Osteoblast (primary cell): ENCODE measurements at places on chromosomes 6 and 20. TPM values are rescaled to one million over a fixed set of nuclear protein-coding genes. Genes with fewer than 3 reads are reported as not detected.
A peak's percentile ranks its signal among the peaks of the same experiment; 100 is the strongest.

Gene PPP1R3G
- 3.3 and 3.5 TPM in 2 replicates for total RNA-seq

Gene TRAPPC3L
- under 0.01 and 0.29 TPM in 2 replicates for total RNA-seq

Gene GRIK2
- 0.29 and 0.72 TPM in 2 replicates for total RNA-seq

Gene PNLDC1
- total RNA-seq, result 0.29 TPM in 1 of 2 replicates, not detected in the other

Gene PACRG
- 0.59 and 1.4 TPM in 2 replicates for total RNA-seq

Gene BMP5
- 0.36 and 0.59 TPM in 2 replicates for total RNA-seq

GRCh38 chr6:19781269-19781668 is 55.9 kb upstream of the ID4 start:
- DNase-seq, result no peak

DNA sequence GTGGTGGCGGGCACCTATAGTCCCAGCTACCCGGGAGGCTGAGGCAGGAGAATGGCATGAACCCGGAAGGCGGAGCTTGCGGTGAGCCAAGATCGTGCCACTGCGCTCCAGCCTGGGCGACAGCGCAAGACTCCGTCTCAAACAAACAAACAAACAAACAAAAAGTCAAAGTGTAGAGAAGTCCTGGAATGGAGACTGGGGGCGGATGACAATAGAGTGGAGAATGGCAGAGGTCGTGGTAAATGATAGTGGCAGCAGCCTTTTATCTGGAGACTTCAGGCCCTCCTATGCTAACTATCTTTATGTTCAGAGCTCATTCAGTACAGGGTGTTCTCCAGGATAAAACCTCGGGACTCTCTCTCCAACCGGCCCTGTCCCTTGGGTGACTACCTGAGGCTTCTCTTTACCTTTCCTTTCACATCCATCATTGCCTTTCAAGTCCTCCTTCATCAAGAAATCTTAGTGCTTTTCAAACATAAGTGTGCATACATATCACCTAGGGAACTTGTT is 1.4 kb upstream of the FKBPL start:
- no peak for DNase-seq

- DNase-seq, result no peak
Observed at GRCh38 chr20:3802524-3803239, 6.6 kb downstream of the CDC25B start.

- DNase-seq, result no peak
Observed at GRCh38 chr6:151128763-151129370, 110.9 kb upstream of the AKAP12 start.

DNA sequence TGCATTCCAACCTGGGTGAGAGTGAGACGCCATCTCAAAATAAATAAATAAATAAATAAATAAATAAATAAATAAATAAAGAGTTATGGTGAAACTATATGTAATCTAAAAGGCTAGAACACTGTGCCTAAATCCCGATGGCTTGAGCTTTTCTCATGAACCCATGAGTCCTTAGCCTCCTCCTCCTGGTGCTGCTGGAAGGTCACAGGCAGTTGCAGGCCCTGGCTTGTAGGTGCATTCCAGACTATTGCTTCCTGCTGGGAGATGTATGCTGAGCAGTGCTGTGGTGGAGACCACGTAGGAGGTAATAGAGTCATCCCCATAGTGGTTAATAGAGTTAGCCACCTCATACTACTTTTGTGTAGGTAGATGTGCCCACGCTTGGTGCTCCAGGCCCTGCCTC is 12.5 kb downstream of the PTK7 start:
- no peak for DNase-seq

DNA sequence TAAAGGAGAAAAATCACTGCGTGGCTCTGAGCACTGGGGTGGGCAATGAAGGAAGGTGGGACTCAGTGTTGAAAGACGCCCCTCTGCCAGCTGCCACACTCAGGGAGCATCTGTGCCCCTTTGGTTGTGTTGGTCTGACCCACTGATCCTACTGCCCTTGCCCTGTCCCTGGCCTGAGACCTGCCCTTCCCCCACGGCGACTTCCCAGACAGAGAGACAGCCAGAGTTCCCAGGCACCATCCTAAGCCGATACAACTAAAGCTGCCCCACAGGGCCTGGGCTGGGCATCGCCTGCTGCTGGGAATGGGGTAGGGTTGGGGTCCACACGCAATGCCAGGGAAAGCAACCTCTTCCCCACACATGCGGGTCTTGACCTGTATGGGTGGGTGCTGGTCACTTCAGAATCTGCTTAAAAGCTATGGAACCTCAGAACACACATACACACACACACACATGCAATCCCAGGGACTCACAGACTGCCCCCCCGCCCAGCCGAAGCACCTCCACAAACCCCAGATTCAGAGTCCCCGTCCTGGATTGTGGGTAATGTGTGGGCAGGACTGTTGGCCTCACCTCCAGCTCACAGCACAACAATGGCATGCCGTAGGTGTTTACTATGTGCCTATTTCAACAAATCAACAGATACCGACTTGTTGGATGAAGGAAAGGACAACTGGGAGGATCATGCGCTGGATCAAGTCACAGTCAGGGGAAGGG is 10.9 kb upstream of the SPDEF start:
- DNase-seq, result peak; percentile 52

DNA sequence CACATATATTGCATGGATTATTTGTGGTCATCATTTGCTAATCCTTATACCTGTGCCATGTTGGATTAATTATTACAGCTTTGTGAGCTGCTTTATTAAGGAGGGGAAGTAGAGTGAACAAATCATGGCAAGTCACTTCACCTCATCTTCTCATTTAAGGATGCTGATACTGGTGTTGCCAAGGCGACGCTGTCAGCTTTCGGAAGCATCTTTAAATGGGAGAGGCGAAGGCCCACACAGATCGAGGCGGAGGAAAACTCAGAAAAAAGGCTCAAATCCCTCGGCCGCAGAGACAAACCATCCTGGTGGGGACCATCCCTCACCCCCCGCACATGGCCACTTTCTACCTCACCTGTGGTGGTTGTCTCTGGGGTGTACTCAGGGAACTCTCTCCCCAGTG is 34.8 kb downstream of the FAM110A start:
- no peak for DNase-seq

DNA sequence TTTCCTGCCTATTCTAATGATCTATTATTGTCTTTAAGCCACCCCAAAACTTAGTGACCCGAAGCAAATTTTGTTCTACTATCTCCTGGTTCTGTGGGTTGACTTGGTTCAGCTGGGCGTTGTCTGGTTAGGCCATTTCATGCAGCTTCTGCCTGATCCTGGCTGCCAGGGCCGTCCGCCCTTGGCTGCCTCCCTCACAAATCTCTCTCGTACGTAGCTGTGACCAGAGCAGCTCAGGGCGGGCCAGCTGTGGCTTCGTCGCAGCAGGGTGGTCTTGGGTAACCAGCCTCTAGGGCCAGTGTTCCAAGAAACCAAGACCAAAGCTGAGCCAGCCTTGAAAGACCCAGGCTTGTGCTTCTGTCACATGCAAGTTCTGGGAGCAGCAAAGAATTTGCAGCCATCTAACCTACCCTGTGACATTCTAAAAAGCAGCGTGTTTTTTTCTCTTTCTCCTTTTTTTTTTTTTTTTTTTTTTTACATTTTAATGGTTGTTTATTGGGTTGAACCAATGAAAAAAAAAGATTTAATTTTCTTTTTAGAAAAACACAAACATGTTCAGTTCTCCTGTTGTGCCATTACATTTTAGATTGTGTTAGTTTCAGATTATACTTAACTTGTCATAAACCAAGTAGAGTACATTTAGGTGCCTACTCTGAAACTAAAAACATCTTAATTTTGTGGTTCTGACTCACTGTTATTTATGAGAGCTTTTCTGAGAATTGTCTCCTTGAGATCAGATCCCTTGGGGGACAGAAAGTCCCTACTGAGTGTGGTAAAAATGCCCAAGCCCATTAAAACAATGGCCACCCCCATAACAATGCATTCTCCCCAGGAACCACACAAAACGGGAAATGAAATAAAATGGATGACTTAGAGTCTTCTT is 83.9 kb downstream of the ZDHHC14 start:
- DNase-seq, result peak; percentile 63

- DNase-seq, result no peak
Observed at GRCh38 chr6:69827276-69827893, 30.6 kb upstream of the LMBRD1 start.

DNA sequence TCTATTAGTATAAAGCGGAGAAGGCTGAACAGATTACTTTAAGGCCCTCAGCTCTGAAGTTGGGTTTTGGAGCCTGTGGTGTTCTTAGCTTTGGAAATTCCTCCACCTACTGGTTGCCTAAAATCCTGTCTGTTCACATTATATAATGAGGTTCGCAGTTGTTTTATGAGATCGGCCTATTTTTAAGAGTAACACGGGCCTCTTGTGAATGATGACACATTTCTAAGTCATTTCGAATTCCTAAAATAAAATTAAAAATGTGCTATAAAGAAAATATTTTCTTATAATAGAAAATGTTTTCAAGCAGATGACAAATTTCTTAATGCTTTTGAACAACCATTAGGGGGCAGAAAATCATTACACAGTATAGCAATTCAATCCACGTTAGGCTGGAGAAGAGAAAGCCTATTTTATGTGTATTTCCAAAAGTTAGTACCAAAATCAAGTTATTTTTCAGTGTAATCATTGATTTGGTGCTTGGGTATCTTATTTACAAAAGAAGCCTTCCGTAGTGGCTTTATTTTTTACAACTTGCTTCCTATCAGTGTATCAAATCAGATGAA is 15.8 kb upstream of the FAM8A1 start:
- peak; percentile 84 for DNase-seq

DNA sequence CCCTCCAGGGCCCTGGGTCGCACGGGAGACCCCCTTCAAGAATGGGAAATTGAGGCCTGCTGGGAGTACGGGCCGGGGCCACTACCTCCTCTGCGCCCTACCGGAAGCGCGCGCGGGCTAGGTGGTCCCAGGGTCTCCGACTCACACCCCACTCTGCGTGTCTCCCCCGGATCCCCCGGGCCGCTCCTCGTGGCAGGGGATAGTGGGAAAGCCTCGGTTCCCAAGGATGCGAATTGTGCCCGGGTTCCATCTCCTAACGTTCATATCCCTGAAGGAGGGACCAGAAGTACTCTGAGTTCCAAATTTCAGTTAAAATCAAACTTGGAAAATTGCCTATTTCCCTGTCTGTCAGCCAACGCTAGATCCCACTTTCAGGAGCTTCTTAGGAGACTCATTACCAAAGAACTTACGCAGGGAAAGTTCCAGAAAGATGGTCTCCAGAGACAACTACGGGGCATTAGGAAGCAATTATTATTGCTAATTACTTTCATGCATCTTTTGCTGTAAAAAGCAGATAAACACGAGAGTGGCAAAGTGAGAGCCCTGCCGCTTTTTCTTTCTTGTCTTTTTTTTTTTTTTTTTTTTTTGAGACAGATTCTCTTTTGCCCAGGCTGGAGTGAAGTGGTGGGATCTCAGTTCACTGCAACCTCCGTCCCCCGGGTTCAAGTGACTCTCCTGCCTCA is 858 bp downstream of the FAM83D start:
- peak; percentile 76 for DNase-seq
